ENCODE measurements at places on chromosomes 13 and 19.

DNA sequence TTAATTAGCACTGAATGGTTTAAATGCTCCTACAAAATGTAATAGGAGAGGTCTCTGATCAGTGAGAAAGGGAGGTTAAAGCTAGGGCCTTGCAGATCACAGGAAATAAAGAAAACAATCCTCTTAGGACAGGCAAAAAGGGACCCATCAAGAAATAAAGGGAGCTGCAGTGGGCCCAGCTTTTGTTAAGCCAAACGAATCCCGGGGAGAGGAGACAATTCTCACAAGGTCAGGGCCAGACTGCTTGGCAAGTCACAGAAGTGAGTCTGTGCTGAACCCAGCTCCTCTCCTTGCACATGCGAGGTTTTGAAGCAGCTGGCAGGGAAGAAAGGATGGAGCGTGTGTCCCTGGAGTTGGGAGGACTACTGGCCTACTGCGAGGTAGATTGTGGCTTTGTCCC, 285.8 kb downstream of the COG6 start:
- DNase-seq, result no peak

- DNase-seq, result no peak
Observed at GRCh38 chr19:46787331-46788261, 798 bp downstream of the SLC1A5 start.

- DNase-seq, result no peak
Observed at GRCh38 chr13:24610956-24611355, 69.3 kb upstream of the ATP12A start.

DNA sequence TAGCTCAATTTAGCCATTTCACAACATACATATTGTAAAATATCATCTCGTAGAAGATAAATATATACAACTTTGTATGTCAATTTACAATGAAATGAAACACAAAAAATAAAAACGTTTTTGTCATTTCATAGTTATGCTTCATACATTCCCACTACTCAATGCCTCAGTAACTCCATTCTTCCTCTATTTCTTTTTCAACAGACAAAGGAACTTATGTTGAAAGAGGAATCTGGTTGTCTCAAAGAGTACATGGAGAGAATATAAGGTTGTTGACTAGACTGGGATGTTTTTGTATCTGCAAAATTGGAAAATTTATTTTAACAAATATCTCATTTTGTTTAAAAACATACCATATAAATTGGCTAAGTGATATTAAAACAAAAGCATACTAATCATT, 12.8 kb downstream of the KCTD12 start:
- no peak for DNase-seq

DNA sequence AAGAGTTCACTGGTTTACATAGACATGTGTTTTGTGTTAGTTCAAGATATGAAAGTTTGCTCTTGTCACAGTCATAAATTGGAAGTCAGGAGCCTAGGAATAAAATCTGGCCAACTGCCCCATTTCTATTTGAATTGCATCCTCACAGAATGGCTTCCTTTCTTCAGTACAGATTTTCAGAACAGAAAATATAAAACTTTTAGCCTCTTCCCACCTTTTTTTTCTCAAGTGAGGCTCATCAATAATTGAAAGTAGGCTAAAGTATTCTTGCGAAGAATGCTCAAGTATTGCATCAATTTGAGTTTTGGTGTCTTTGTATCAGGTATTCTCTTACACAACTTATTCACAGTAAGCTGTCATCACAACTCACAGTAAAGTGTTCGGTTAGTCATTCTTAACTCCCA, 802.7 kb downstream of the PCDH9 start:
- no peak for DNase-seq

DNA sequence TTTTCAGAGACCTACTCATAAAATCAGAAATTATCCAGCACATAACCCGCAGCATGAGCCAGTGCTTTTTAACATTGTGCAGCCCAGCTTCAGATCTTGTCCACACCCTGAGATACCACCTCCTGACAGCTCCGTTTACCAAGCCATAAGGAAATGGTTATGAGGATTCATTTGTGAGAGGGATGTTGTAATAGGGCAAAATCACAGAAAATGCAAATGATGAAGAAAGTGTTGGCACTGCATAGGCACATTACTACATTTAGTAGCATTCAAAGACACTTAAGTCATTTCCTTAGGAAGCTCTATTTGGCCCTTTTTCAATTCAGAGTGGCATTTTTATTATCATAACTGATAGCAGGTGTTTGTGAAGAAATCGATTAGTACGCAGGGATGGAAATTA, 277.5 kb downstream of the DNAJC15 start:
- no peak for DNase-seq

GRCh38 chr19:35788205-35788960, 13.0 kb downstream of the ARHGAP33 start:
- no peak for DNase-seq

GRCh38 chr19:46349311-46349993, 2.6 kb downstream of the PPP5C start:
- no peak for DNase-seq

GRCh38 chr13:36251526-36251925, 37.2 kb upstream of the SOHLH2 start:
- no peak for DNase-seq

- no peak for DNase-seq
Observed at GRCh38 chr13:98482476-98483444, 94.1 kb downstream of the STK24 start.

- DNase-seq, result no peak
Observed at GRCh38 chr13:110559986-110560385, 1.5 kb downstream of the RAB20 start.

- no peak for DNase-seq
Observed at GRCh38 chr13:28448651-28449358, 46.1 kb downstream of the FLT1 start.

- DNase-seq, result no peak
Observed at GRCh38 chr13:68257111-68257842, 1027.1 kb upstream of the PCDH9 start.

DNA sequence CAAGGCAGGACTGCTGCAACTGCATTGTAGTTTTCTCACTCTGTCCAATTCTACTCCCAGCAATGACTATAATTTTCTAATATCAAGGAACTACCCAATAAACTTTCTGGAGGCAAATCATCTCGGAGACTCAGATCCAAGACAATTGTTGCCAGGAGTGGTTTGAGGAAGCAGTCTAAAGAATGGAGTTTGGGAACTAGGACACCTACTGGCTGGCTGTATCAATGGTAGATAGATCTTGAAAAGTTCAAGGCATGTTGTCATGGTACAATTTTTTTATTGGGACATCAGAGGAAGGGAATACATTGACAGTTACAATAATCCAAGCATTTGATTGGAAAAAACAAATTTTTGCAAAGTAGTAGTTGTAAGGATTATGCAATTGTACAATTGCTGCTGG, 648.3 kb upstream of the SLITRK6 start:
- no peak for DNase-seq

DNA sequence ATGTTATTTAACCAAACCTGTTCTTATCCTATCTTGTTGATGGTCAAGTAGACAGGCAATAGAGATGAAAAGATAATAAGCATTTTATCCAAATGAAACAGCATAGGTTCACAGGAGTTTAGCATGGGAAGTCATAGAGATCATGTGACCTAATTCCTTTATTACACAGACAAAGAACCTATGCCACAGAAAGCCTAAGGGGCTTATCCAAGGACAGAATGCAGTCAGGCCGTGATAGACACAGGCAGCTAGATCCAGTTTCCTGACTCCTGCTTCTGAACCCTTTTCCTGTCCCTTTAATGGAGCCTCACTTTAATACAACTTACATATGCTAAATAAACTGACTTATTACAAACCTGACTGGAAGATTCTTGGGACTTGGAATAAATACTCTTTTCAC, 532.1 kb downstream of the IRS2 start:
- DNase-seq, result no peak

DNA sequence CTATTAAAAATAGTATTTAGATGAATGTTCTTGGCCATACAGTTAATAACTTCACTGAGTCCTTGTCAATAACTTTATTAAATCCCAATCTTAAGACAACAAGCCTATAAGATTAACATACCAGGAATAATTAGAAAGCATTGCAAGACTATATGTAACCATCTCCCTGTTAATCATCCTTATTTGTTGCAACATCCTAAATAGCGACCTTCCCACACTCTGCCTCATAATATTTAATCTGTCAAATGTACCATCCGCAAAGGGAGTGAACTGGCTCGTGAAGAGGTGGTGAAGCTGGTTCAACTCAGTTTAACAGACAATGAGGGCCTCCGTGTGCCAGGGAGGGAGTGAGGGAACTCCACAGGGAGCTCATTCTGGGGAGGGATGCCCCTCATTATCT, 33.9 kb downstream of the KL start:
- DNase-seq, result no peak

DNA sequence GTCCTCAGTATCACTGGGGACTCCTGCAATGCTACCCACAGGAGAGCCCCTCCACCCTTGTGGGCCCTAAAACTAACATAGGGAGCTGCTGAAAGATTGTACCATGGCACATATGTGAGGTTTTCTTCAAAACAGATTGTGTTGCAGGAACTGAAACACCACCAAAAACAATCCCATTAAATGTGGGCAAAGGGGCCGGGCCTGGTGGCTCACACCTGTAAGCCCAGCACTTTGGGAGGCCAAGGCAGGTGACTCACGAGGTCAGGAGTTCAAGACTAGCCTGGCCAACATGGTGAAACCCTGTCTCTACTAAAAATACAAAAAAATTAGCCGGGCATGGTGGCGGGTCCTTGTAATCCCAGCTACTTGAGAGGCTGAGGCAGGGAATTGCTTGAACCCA, 34.7 kb downstream of the SCGB2B2 start:
- no peak for DNase-seq

DNA sequence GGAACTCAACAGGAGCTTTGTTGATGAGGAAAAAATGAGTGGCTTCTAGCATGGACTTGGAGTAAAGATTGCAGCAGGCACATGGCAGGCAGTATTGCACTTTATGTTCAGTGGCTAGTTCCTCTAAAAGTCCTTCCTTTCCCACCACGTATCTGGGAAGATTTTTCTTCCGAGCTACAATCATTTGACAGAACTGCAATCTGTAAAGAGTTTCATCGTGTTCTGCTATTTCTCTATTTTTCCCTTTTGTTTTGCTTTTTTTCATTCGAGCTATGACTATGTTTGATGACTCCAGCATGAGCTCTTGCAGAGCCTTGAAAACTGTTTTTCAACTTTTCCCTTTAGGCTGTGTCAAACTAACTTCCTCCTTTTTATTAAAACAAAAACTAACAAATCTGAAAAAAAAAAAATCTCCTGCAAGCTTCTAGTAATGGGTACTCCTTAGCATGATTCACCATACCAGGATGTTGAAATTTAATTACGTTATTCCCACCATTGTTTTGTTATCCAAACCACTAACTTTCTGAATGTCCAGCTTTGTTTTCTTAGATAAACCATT, 12.3 kb downstream of the CLDN10 start:
- DNase-seq, result no peak

- DNase-seq, result no peak
Observed at GRCh38 chr13:40749327-40749726, 21.7 kb downstream of the MRPS31 start.

DNA sequence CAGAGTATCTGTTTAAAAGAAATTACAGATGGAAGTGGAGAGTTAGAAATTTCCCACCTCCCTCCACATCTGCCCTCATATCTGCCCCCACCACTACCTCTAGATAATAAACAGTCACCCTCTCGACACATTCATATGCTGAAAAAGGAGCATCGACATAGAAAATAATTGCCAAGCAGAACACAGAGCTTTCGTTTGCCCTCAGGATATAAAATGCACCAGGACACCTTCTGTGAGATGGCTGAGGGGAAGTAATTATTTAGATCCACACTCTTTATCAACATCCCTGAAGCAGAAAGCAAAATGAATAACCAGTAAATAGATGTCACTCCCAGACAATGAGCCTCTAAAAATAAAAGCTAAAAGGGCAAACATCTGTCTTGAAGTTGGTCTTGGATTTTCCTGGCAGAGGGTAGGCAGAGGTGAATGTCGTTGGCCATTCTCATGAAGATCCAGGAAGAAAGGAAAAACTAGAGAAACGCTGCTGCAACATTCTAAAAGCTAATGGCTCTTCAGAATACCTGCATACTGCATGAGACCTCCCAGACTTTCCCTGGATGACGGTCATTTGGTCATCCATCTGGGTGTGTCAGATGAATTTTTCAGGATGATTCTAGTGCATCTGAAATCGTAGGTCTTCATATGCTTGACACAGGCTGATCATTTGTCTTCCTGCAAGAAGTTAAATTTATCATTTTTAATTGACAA, 527.5 kb downstream of the RFC3 start:
- no peak for DNase-seq

GRCh38 chr19:53086949-53087348, 16.3 kb downstream of the ZNF160 start:
- no peak for DNase-seq

DNA sequence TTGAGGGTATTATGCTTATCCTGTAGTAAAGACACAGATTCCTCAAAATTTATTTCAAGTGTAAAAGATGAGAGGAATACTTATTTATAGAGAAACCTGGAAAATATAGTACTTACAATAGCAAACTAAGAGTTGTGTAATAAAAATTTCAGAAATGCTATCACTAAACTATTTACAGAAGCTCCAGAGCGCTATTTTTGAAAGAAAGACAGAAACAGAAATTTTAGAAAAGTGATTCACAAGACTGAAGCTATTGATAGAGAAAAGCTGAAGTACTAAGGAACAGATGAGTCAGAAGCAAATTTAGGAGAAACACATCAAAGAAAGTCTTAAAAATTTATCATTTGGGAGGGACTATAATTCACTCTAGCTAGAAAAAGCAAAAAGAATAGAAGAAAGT, 1174.2 kb downstream of the DIAPH3 start:
- DNase-seq, result no peak

- DNase-seq, result no peak
Observed at GRCh38 chr13:95226476-95226875, 74.8 kb downstream of the ABCC4 start.

- no peak for DNase-seq
Observed at GRCh38 chr19:32287086-32287485, 58.3 kb upstream of the ZNF507 start.

- DNase-seq, result no peak
Observed at GRCh38 chr19:17098326-17098725, 22.7 kb downstream of the MYO9B start.

DNA sequence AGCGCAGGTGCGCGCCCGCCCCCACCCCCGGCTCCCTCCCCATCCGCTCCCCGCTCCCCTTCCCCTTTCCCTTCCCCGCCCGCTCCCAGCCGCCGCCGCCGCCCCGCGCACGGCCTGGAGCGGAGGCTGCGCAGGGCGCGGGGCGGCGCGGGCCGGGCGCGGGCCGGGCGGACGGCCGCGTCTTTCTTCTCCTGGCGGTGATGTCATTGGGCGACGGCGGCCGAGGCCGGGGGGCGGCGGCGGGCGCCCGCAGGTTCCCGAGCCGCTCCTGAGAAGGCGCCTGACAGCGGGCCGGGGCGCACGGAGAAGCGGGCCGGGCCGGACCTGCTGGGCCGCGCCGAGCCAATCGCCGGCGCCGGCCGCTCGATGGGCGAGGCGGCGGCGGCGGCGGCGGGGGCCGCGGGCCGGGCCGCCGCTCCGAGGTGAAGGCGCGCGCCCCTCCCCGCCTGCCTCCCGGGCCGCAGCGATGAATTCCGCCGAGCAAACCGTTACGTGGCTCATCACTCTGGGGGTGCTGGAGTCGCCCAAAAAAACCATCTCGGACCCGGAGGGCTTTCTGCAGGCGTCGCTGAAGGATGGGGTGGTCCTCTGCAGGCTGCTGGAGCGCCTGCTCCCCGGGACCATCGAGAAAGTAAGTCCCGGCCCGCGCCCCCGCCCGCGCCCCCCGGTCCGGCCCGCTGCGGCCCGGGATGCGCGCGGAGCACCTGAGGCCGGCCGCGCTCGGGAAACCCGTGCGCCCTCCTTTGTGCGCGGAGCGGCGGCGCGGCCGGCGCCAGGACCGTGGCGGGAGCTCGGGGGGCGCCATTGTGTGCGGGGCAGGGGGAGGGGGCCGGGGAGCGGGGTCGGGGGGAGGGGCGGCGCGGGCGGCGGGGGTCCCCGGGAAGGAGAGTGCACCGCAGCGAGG, at the start of gene ARHGEF7:
ARHGEF7 (plus strand) TSS at position 250 of the 904 bp plus-strand sequence; CDS start at position 467, 217 bp downstream.
- no peak for DNase-seq
